Stimulated activated CD4-positive, alpha-beta T cell treated with anti-CD3 and anti-CD28 coated beads, Interleukin-1b, Interleukin-23, amount 100 ng/mL, for 1 hour (primary cell): ENCODE measurements at places on chromosomes 3 and 15.
A peak's percentile ranks its signal among the peaks of the same experiment; 100 is the strongest.

DNA sequence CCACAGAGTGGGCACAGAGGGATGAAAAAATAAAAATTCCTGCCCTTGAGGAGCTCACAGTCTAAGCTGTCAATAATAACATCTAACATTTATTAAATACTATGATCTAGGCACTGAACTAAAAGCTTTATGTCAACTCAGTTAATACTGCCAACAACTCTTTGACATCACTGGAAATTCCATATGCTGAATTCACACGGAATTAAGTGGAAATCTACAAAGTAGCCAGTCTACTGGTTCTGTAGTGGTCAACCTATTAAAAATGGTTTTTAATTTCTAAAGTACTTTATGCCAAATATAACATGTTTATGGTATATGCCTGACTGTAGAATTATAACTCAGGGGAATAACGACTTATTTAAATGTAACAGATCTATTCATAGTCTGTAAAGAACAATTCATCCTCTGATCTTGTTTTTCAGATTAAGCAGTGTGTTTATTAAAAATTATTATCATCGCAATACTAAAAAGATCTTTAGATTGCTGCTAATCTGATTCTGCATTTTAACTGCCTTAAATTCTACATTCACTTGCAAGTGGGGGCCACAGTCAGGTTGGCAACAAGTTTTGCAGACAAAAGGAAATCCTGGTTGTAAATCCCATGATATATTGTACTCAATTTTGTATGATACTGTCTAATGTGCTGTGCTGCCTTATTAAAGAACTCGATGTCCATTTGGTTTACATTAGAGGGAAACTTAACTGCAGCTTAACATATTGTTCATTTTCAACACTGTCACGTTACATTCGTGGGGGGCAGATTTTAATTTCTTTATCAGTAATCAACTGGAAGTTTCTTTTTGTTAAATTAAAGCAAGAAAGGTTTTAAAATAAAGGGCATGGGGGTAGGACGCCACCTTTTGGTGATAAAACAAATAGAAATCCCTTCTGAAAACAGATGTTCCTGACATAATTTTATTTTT, 2.6 kb upstream of the FOXP1 start:
- DNase-seq: no peak

GRCh38 chr3:127615631-127616305, 13.2 kb upstream of the PODXL2 start:
- no peak for DNase-seq

DNA sequence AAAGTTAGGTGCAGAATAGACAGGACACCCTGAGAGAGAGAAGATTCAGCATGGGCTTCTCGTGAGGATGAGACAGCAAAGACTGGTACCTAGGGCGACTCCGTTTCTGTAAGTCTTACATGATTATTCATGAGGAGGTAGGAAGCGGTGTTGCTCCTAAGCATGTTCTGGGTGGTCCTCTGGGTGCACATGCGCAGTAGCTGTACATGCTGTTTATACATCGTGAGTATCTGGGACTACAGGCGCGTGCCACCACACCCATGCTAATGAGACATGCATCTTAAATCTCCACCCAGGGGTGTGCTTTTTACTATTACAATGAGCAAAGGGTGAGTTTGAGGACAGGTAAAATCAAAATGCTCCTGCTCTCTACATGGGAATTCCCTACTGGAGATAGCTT, 12.3 kb downstream of the ALPK3 start:
- no peak for DNase-seq

DNA sequence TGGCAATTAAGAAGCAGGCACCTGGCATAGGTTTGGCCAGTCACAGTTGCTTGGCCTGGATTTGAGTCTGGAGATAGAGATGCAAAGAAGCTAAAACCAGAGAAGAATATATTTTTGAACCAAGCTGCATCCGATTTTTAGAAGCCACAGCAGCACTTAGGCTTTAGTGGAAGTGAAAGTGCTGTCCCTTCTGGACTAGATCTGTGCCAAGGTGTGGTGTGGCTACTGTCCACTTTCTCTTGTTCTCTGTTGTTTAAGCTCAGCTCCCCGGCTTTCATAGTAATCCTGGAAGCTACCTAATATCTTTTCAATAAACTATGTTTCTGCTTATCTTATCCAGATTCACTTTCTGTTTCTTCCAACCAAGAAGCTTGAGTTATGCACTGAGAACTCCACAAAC, 183.4 kb upstream of the THRB start:
- no peak for DNase-seq

DNA sequence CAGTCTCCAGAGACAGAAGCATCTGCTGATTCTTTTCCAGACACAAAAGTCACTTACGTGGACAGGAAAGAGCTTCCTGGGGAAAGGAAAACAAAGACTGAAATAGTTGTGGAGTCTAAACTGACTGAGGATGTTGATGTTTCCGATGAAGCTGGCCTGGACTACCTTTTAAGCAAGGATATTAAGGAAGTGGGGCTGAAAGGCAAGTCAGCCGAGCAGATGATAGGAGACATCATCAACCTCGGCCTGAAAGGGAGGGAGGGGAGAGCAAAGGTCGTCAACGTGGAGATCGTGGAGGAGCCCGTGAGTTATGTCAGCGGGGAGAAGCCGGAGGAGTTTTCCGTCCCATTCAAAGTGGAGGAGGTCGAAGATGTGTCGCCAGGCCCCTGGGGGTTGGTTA, 25.4 kb downstream of the SYNM start:
- DNase-seq: no peak

GRCh38 chr3:195416795-195417194, 26.0 kb downstream of the ACAP2 start:
- DNase-seq: no peak

- DNase-seq: no peak
Observed at GRCh38 chr3:101690972-101691371, 4.5 kb upstream of the RPL24 start.

- peak; percentile 21 for DNase-seq
Observed at GRCh38 chr3:72487078-72487765, 361.0 kb downstream of the SHQ1 start.

- DNase-seq: no peak
Observed at GRCh38 chr3:145557405-145557804, 603.6 kb downstream of the PLOD2 start.

- no peak for DNase-seq
Observed at GRCh38 chr15:100861511-100861991, 18.1 kb upstream of the ALDH1A3 start.

DNA sequence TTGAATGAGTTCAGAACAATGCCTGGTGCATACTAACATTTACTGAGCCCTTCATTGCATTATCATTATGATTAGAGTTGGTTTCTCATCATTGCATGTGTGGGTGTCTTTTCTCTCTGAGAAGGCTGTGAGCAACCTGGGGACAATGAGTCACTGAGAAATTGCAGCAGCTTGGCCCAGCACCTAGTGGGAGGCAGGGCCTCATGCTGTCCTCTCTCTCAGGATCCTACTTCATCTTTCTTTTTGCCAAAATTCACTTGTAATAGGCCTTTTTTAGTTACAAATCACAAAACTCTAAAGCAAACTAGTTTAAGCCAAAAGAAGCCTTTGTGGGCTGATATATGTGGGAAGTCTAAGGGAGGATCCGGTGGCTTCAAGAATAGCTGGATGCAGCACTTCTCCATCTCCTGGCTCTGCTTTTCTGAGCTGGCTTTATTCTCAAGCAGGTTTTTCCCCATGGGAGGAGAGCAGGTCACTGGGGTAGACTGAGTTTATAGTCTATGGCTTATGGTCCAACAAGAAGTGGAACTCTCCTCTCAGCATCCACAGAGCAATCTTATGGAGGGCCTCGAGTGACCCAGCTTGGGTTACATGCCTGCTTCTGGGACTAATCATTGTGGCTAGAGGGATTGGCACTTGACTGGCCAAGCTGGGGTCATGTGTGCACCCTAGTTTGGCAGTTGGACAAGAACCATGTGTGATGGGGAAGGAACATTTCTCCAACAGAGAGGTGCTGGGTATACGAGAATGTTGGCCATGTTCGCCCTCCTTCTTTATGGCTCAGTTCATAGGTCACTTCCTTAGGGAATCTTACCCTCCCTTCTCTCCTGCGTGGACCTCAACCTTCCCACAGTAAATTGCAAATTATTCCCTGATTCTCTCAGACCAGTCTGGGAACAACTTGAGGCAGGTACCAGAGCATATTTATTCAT, 8.7 kb upstream of the CAMK1 start:
- no peak for DNase-seq

DNA sequence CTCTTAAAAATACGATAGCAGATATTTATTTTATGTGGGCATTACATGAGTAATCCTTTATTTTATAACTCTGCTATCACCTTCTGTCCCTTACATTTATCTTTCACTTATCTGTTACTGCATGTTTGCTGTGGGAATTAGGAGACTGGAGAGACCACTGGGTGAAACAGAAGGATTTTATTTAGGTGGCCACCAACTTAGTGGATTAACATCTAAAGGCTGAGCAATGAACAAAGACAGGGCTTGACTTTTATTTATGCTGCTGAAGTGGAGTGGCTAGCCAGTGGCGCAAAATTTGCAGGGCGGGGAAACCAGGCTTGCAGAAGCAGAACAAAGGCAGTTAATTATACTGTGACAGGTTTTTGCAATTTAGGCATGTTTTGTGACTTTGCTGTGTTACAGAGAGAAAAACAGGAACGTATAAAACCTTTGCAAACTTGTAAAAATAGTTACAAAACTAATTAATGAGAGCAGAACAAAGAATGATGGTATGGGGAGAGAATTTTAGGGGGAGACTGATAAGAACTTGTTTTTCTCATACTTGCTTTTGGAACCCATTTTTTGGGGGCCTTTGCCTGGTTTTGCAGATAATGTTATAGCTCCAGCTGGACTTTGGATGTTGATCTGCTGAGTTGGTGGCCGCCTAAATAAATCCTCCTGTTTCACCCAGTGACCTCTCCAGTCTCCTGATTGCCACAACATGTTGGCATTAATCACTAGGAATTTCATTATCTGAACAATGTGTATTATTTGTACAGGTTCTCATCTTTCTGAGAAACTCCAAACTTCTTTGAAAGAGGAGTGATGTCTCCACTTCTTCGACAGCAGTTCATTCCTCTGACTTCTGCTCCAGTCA, 18.0 kb downstream of the KLHL24 start:
- no peak for DNase-seq

GRCh38 chr3:143188881-143189280, 69.3 kb downstream of the CHST2 start:
- no peak for DNase-seq

- no peak for DNase-seq
Observed at GRCh38 chr3:18422972-18423371, 2.2 kb downstream of the SATB1 start.

DNA sequence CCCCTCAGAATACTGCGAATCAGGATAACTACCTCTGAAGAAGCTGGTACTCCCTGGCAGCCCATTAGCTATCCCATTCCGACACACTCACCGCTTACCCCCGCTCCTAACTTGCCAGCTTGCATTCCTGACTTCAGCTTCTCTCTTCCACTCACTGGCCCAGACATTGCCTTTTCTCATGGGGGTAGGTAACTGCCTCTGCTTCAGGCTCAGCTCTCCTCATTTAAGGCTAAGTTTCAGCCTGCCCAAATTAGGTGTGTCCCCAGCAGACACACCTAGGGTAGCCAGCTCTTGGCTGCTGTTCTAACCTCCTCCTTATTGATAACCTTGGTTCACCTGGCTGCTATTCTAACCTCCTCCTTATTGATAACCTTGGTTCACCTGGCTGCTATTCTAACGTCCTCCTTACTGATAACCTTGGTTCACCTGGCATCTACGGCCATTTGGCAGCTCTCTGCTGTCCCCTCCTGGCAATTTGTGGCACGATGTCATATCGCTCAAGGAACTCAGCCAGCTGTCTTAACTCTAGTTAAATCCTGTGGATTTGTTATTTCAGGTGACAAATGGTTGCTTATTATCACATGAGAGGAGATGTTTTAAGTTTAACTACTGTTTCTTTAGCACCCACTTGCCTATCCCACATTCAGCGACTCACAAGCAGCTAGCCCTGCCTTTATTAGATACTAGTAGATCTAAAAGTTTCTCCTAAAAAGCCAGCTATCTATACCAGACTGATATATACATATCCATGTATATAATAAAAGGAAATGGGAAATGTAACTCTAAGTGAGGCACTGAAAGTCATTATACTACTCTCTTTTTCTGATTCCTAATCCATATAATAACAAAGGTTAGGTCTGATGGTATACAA, 106.5 kb upstream of the ACP3 start:
- DNase-seq: peak; percentile 4

DNA sequence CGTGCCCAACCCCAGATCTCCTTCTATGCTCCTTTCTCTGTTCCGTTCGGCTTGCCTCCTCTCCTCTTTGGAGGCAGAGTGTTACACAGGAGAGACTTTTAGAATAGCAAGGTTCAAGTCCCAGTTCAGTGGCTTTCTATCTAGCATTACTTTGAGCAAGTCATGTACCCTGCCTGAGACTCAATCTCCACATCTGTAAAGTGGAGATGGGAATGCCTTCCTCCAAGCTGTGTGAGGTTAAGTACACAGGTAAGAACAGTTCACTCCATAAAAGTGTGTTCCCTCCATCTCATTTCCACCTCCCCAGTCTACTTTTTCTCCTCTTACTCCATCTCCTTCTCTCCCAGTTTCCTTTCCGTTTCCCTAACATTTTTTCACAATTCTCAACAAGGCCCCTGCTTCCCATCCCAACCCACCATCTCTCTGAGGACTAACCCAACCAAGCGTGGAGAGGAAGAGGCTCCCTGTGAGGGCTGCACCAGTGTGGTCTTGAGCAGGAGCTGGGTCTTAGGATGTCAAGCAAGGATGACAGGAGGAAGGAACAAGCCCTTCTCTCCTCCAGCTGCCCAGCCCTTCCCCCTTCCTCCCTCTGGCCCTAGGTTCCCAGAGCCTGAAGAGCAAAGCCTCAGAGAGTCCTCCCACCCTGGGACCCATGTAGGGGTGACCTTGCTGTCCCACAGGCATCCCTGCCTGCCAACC, 6.4 kb downstream of the ATP8B4 start:
- no peak for DNase-seq

DNA sequence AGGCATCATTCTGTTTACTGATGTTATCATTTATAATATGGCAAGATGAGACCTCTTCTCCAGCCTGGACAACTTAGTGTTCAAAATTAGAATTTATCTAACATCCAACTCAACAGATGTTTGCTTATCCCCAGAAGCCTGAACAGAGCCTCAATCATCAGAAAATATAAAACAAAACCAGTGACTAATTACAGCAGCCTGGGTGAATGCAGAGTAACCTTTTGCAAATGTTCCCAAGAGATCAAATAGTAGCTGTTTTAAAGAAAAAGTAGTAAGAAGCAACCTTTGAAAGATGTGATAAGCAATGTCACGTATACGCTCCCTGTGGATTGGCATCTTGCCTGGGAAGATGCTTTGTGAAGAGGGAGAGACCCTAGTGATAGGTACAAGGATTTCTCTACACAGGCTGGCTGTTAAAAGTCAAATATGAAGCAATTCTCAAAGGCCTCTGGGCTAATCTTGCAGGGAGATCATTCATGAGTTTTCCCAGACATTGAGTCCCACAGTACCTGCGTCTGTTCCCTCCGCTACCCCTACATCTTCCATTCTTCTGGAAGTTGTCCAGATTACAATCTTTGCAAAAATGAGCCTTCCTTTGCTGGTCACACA, 39.3 kb upstream of the PRICKLE2 start:
- no peak for DNase-seq
